ENCODE measurements at places on chromosomes 7 and 10.

DNA sequence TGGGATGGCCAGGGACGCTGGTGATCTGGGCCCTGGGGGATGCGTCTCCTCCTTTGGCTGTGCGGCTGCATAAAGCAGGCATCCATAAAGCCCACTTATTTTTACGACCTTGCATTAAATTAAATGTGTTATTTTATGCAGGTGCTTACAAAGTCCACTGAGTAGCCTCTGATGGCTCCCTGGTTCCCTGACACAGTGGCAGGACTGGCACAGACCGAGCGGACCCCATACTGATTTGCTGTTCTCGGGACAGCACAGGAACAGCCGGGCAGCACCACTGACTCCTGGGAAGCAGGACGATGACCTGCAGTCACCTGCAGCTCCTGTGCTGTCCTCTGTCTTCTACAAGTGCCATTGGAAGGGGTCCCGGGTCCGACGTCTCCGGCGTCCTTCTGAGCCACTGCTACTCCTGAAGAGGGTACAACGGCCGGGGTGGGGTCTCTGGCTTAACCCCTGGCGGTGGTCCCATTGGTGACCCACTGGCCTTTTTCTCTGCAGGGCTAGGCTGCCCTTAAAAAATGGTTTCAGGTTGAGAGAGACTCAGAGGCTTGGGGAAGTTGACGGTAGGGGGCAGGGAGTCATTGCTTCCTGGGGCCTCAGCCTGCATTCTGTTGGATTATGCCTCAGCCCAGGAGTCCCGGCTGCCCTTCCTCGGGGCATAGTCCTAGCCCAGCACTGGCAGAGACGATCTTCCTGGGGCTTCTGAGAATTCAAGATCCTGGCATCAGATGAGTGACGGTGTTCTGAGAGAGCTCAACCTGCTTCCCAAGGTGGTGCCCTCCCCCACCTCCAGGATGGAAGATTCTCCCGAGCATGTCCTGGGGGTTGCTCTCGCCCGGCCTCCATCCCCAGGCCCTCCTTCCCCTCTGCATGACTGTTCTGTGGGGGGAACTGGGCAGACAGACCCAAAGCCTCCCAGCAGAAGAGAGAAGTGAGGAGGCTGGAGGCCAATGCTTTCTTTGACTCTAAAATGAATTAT is 330.1 kb downstream of the ADARB2 start:
- no peak for DNase-seq
- no peaks in the 10 kb centered on the region for H3K36me3 ChIP-seq
- no peaks in the 10 kb centered on the region for H3K27me3 ChIP-seq
- no peak overlapping the region for H3K27ac ChIP-seq

DNA sequence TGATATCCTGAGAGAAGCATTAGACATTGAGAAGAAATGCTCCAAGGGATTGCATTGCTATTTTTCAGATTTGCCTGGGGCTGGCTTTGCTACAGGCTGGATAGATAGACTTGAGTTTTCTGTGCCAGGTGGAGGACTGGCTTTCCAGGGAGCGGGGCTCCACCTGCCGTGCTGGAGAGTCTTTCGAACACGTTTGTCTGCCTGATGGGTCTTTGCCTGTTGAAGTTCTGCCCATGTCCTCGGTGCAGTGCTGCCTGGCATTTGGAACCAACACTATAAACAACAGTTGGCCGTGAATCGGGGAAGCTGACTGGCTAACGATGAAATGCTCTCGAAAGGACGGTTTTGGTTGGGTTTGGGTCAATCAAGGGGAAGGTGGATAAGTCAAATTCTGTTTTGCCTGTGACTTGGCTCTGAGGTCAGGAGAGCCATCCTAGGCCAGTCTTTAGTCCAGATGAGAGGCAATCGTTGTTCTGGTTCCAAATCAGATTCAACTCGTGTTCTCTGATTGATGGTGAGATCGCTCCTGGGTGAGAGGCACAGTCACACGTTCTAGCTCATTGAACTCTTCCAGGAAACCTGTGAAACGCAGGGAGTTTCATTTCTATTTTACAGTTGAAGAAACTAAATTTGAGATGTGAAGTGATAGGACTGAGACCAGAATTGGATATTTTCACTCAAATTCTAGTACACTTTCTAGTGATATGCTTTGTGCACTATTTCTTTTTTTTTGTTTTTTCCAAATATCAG is 599.0 kb downstream of the TYW1 start:
- no peaks in the 10 kb centered on the region for H3K4me1 ChIP-seq
- no peak overlapping the region for H3K4me3 ChIP-seq
- no peak overlapping the region for H3K27ac ChIP-seq
- H3K36me3 ChIP-seq: no peaks in the 10 kb centered on the region

DNA sequence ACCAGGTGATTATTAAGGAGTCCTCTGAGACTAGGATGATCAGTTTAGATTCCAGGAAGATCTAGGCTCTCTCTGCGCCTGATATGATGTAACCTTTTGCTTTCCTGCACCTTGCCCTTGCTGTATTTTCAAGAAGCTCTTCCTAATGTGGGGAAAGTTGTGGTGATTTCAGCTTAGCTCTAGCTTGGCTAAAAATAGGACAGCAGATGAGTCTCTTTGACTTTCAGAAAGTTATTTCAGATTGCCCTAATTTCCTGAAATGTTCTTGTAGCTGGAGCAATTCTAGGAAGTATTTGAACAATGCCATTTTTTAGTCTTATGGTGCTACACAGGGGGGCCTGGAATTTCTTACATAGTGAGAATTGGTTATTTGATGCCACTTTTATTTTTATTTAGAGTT is 3.8 kb downstream of the LCOR start:
- H3K4me1 ChIP-seq: no peaks in the 10 kb centered on the region
- DNase-seq: no peak
- peak overlapping the region; percentile 45 for H3K27ac ChIP-seq
- H3K4me3 ChIP-seq: no peak overlapping the region
- H3K36me3 ChIP-seq: no peaks in the 10 kb centered on the region
- no peaks in the 10 kb centered on the region for H3K27me3 ChIP-seq

- no peaks in the 10 kb centered on the region for H3K27me3 ChIP-seq
- no peak overlapping the region for H3K4me3 ChIP-seq
- H3K27ac ChIP-seq: peak overlapping the region; percentile 78
- DNase-seq: no peak
- H3K36me3 ChIP-seq: no peaks in the 10 kb centered on the region
Observed at GRCh38 chr7:93913197-93913596, 6.8 kb downstream of the GNGT1 start.

GRCh38 chr7:1855725-1856160 is 185.7 kb downstream of the ELFN1 start:
- no peak overlapping the region for H3K27ac ChIP-seq
- DNase-seq: no peak
- H3K36me3 ChIP-seq: no peaks in the 10 kb centered on the region
- H3K27me3 ChIP-seq: no peaks in the 10 kb centered on the region
- no peak overlapping the region for H3K4me3 ChIP-seq

DNA sequence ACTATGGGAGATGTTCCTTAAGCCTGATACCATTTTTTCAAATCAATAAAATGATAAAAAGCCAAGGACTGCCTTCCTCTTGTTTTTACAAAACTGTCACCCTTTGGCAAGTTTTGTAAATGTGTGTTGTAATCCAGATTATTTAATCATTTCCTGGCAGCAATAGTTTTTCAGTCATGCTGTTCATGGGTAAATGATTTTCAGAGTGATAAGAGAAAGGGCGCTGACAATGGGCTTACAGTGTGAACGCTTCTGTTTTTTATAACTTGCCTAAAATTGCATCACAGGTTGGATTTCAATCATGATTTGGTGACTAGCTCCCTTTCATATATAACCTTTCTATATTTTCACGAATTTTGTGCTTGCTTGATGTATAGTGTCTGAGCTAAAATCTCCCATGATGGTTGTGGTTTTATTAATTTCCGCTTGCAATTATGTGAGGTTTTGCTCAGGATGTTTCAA is 19.0 kb upstream of the DMBT1 start:
- H3K27me3 ChIP-seq: no peaks in the 10 kb centered on the region
- no peak for DNase-seq
- H3K4me3 ChIP-seq: no peak overlapping the region

GRCh38 chr10:90579602-90580242 is 278.1 kb downstream of the HTR7 start:
- H3K4me1 ChIP-seq: no peaks in the 10 kb centered on the region
- no peak overlapping the region for H3K4me3 ChIP-seq
- H3K27ac ChIP-seq: no peak overlapping the region
- no peaks in the 10 kb centered on the region for H3K27me3 ChIP-seq
- no peaks in the 10 kb centered on the region for H3K36me3 ChIP-seq

DNA sequence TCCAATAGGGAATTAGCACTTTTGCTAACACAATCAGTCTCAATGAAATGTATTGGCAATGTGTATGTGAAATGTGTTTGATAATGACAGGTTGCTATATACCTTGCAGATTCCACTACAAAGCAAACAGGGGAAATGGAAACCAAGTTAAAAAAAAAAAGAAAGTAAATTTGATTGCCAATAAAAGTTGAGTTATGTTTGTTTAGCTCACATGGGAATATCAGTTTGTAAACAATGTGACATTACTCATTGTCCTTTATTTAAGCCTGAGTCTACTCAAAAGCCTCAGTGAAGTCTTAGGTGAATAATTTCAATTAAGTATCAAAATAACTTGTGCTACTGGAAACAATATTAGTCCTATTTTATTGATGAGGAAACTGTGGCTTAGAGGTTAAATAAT is 285.2 kb downstream of the CACNA2D1 start:
- no peaks in the 10 kb centered on the region for H3K27me3 ChIP-seq
- no peaks in the 10 kb centered on the region for H3K36me3 ChIP-seq
- no peaks in the 10 kb centered on the region for H3K4me1 ChIP-seq
- no peak for DNase-seq

- H3K4me3 ChIP-seq: peak overlapping the region; percentile 58
- no peak for DNase-seq
Observed at GRCh38 chr7:49775065-49775948, 1.9 kb downstream of the VWC2 start.

- no peaks in the 10 kb centered on the region for H3K27me3 ChIP-seq
- H3K27ac ChIP-seq: no peak overlapping the region
- no peak overlapping the region for H3K4me3 ChIP-seq
- H3K36me3 ChIP-seq: no peaks in the 10 kb centered on the region
- no peak for DNase-seq
Observed at GRCh38 chr7:139060695-139061237, 24.9 kb upstream of the ZC3HAV1L start.

- no peak overlapping the region for H3K4me3 ChIP-seq
- H3K27ac ChIP-seq: no peak overlapping the region
- H3K27me3 ChIP-seq: no peaks in the 10 kb centered on the region
- H3K4me1 ChIP-seq: peaks cover 5% of the 10 kb centered on the region
- no peaks in the 10 kb centered on the region for H3K36me3 ChIP-seq
- no peak for DNase-seq
Observed at GRCh38 chr7:80785276-80785675, 133.6 kb downstream of the SEMA3C start.
